RCC 7860 (cell line): ENCODE measurements at places on chromosomes 2 and 18.

- DNase-seq: no peak
These were observed 64.8 kb upstream of the GALNT5 start for GRCh38 chr2:157192445-157193423.

DNA sequence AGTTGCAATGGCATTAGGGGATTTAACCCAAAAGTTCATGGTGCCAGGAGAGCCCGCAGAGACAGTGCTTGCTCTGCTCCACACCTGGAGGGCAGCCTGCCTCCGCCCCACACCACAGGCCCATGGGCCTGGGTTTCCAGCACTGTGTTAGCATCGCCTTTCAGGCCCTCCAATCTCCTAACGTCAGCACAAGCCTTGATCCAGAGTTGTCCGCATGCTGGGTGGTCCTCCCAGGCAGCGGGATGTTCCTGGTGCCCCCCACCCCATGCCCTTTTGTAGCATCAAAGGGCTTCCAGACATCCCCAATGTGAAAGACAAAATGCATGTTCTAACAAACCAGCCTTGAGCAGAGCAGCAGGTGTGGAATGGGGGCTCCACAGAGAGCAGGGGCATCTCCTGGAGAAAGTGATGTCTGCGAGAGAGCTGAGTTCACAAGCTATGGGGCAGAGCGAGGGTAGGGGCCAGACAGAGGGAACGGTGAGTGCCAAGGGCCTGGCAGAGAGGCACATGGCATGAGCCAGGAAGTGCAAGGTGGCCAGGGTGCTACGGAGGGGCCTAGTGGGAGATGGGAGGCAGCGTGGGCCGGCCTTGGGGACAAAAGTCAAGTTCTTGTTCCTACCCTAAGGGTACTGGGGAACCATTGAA is 119.2 kb downstream of the CYP26B1 start:
- no peak for DNase-seq

DNA sequence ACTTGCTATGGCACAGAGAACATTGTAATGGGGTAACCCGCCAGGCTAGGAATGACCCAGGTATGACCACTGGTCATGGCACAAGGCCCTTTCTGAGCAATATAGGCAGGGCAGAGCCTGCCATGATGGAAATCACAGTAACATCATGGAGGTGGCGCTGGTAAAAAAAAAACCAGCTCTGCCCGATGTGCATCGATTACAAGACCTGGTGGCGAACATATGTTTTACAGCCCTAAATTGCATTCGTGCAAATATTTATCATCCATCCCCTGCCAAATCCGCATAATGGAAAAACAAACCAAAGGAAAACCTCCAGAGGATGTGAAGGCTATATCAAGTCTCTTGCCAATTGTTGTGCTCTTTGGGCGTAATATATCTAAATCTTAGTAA is 60.6 kb downstream of the SEMA4F start:
- DNase-seq: no peak

DNA sequence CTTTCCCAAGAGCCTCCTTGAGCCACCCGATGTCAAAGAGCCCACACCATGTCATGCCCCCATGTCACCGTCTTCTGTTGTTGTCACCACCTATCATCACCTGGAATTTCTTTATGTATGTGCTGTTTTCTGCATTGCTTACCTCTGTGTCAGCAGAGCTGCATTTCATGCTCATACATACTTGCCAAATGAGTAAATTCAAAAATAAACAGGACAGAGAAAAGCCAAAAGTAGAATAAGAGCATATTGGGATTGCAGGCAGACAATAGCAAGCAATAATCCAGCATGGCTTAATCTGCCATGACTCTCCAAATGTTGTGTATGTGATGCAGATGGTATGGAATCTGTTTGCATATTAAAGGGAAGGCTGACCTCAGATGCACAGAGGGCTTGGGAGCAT is 15.3 kb upstream of the RGPD4 start:
- no peak for DNase-seq

- peak; percentile 28 for DNase-seq
These were observed 248.3 kb upstream of the COL3A1 start for GRCh38 chr2:188725746-188726360.

DNA sequence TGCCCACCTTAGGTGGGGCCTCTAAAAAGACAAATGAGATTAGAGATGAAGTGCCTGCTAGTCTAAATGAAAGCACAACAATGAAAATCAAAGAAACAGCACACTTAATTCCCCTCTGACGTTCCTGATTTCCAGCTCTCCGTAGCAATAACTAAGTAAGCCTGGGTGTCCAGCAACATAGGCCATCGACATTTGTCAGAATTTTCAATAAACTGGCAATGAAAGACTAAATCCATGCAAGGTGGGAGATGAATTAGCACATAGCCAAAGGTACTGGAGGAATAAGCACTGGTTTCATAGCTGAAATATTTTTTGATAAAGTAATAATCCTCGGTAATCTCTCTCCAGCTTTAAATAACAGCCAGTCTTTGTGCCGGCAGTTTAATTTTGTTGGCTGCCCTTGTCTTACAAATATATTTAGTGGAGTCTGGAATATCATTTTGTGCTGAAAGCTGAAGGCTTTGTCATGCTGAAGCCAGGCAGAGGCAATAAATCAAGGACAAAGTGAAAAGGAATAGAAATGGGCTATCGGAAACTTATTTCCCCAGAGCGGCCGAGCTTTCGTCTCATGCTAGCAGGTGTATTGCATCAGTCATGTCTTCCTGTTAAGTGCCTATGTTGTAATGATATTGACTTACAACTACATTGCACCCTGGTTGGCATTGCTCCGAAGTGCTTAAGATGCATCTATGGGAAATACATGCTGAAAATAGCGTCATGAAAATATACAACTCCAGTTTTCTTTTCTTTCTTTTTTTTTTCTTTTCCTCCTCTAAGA is 790.1 kb downstream of the CNTNAP5 start:
- DNase-seq: no peak

DNA sequence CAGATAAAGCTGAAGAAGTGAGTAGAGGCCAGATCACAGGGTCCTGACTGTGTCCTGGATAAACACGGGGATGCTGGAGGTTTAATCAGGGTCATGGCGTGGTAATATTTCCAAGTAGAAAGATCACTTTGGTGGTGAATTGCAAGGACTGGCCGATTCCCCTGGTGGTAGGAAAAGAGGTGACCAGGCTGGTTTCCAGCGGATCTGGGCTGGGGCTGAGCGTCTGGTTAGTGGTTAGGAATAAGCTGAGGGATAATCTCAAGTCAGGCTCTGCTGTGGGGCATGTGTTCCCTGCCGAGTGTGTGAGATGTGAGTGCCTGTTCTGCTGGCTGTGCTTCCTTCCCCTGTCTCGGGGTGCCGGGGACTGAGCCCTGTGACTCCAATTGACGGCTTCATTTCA is 484.0 kb downstream of the TSN start:
- no peak for DNase-seq

DNA sequence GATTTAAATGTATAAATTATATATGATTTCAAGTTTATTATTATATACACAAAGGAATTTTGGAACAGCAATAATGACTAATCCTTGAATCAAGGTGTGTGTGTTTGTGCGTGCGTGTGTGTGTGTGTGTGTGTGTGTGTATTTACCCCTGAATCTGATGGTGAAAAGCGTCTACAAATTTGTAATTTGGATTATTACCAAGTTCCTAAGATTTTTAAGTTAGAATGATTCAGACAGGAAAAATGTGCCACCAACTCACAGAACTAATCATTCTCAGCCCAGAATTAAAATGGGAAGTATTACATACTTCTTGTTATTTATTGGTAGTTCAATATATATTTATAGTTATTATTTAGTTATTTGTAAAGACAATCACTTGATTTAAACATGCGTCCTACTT is 12.3 kb downstream of the CALCRL start:
- no peak for DNase-seq

- DNase-seq: no peak
These were observed 3.4 kb downstream of the PLB1 start for GRCh38 chr2:28499282-28499681.

GRCh38 chr2:112077814-112078213 is 22.7 kb downstream of the TMEM87B start:
- DNase-seq: no peak

GRCh38 chr2:102321941-102322719 is 10.8 kb downstream of the IL1RL1 start:
- no peak for DNase-seq

GRCh38 chr2:240340361-240340761 is 95.1 kb upstream of the GPC1 start:
- no peak for DNase-seq

GRCh38 chr18:59867337-59868104 is 32.3 kb upstream of the PMAIP1 start:
- DNase-seq: no peak

DNA sequence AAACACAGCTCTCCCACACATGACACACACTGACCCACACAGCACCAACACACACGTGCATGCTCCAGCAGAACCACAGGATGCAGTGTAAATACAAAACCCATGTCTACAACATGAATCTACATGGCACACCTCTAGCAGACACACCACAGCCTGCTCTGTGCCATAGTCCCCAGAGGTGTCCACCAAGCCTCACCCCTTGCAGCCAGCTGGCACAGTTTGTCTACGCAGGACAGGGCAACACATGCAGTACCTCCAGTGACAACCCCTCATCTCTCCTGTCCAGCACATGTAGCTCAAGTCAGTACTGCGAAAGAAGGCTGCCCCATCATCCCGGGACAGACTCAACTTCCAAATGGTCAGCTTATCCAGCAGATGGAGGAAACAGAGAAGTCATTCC is 18.9 kb downstream of the CELF4 start:
- no peak for DNase-seq

GRCh38 chr18:79068937-79069716 is at the start of gene ATP9B:
Gene ATP9B (plus strand): TSS chr18:79069394. CDS start chr18:79069411, 17 bp downstream.
- peak; percentile 81 for DNase-seq

GRCh38 chr2:177183860-177184259 is 28.7 kb upstream of the HNRNPA3 start:
- no peak for DNase-seq

- no peak for DNase-seq
These were observed 530.7 kb downstream of the CBLN2 start for GRCh38 chr18:72013427-72013850.

DNA sequence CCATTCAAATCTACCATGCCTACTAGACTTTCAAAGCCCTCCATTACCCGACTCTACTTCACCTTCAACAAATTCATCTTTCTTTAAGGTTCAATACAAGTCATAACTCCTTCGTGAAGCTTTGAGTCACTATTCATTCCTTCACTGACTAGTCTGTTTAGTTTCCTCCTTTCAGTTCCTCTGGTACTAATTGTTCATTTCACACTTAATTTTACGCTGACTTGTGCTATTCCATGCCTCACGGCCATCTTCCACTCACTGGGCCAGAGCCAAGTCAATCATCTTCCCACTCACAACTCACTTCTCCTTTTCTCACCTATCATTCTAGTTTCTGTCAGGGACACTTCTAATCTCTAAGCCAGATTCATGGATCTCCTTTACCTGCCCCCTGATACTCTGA is 136.2 kb downstream of the MTX2 start:
- DNase-seq: no peak

- no peak for DNase-seq
These were observed 101.5 kb upstream of the NEDD4L start for GRCh38 chr18:57942493-57942892.

DNA sequence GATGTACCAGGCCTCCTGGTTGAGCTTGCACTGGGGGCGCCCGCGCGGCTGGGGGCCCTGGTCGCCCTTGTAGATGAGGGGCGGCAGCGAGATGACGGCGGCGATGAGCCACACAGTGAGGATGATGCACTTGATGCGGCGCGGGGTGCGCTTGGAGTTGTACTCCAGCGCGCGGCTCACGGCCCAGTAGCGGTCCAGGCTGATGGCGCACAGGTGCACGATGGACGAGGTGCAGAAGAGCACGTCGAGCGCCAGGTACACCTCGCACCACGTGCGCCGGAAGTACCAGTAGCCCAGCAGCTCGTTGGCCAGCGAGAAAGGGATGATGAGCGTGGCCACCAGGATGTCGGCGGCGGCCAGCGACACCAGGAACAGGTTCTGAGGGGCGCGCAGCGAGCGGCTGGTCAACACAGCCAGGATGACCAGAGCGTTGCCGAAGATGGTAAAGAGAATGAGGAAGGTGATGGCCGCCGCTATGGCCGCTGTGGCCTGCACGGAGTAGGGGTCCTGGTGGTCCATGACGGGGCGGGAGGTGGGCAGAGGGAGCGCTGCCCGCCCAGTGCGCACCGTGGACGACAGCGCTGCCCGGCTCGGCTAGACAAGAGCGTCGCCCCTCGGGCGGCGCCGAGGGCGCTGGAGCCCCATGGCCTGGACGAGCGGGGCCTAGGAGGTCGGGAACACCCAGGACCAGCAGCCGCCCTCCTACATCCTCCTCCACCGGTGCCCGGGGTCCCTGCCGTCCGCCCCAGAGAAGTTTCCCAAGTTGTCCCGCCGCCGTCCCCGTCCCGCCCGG is 544 bp downstream of the ADRA2B start:
- no peak for DNase-seq

DNA sequence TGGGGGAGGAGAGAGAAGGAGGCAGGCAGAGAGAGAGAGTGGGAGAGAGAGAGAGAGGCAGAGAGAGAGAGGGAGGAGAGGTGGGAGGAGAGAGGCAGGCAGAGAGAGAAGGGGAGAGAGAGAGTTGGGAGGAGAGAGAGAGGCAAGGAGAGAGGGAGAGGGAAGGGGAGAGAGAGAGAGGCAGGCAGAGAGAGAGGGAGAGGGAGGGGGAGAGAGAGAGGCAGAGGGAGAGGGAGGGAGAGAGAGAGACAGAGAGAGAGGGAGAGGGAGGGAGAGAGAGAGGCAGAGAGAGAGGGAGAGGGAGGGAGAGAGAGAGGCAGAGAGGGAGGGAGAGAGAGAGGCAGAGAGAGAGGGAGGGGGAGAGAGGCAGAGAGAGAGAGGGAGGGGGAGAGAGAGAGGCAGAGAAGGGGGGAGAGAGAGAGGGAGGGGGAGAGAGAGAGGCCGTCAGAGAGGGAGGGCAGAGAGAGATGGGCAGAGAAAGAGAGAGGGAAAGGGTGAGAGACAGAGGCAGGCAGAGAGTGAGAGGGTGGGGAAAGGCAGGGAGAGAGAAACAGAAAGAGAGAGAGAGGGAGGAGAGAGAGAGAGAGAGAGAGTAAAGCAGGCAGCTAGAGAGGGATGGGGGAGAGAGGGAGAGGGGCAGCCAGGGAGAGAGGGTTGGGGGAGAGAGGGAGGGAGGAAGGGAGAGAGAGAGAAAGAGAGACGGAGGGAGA is 122.2 kb upstream of the PXDN start:
- DNase-seq: no peak

- no peak for DNase-seq
These were observed 187.7 kb downstream of the SMAD7 start for GRCh38 chr18:48762836-48763718.

- peak; percentile 36 for DNase-seq
These were observed 91.4 kb upstream of the BCL2L11 start for GRCh38 chr2:111029181-111029927.
